ENCODE measurements at places on chromosomes 12 and 14.

DNA sequence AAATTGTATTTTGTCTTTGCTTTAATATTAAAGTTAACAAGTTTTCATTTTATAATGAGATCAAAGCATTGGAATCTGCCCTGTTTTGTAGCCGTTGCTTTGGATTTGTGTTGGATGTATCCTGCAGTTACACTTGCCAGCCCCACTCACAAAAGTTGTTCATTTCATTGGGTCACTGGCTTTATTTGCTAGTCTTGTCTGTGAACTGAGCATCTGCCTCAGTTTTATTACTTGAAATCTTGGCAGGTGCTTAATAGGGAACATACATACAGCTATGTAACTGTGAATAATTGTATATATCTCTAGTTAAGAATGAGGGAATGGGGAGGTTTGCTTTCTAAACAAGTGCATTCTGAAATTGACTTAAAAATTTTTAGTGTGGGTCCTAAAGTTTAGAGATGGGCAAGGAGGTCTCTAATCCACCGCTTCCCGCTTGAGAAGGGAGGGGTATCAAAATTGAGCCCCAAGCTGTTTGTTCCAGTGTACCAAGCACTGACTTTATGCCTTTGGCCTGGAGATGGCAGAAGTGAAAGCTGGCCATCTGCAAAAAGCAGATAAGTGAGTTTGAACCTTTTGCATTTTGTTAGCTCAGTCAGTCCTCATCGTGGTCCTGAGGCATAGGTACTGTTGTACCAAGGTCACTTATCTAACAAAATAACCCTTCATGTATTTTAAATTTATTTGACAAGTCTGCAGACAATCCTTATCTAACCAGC, 9.3 kb downstream of the EIF5 start:
- DNase-seq, result no peak

DNA sequence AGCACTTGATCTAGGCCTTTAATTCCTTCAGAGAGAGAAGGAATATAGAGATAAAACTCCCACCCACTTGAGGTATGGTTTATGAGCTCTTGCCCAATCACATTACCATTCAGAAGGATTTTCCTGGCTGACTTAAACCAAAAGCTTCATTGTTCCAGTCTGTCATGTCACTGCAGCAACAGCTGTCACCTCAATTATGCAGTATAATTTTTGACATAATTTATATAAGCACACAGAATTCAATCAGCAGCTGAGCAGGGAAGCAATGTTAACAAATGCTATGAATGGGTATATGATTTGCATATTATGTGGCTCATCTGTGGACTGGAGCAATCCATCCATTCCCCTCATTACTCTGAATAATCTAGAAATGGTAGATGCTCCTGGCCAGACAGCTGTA, 40.3 kb downstream of the CBX5 start:
- DNase-seq, result no peak

GRCh38 chr14:52003324-52003723, 14.0 kb downstream of the RTRAF start:
- no peak for DNase-seq

- no peak for DNase-seq
These were observed 138.6 kb downstream of the PAWR start for GRCh38 chr12:79552192-79552591.

DNA sequence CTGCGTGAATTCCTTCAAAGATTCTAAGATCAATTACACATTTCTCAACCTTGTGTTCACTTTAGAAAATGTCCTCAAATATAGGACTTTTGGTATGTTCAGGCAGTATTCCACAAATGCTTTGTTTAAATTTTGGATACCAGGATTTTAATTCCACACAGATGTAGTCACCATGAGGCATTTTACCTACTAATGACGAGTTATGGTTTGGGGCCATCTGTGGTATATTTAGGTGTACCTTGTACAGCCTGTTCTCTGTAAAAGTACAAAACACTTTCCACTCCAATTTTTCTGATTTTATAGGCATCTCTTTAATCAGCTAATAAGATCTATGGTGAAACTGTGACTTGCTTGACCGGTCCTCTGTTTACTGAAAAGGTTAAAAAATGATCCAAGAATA, 275.7 kb upstream of the PRICKLE1 start:
- DNase-seq, result no peak

DNA sequence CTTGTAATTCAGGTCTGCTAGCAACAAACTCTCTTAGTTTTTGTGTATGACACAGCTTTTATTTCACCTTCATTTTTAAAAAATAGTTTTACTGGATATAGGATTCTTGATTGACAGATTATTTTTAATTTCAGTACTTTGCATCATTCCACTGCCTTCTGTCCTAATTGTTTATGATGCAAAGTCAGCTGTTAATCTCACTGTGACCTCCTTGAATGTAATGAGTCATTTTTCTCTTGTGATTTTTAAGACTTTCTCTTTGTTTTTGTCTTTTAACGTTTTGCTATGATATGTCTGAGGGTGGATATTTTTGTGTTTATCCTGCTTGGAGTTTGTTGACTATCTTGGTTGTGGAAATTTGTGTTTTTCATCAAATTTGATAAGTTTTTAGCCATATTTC, 126.3 kb upstream of the FBXO33 start:
- no peak for DNase-seq

DNA sequence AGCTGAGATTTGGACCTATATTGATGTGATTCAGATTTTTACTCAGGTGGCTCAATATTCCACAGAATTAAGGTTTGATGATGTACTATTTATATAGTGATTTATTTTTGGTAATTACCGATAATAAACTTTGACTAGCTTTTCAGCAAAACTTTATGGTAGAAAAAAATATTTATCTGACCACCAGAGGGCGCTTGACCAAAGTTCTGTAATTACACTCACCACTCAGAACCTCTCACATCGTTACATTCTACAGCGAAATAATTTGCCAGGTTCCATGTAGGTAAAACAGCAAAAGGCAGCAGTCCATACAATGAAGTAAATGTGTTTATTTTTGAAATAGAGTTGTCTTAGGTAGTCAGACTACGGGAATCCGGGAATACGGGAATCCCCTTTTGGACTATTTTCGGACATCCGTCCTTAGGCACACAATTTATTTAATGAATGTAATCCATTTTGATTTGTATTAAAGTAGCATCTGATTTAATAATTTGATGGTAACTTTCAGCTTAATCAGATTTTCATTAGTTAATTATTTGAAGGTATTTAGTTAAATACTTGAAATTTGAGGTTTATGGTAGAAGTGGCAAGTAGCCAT, 143.0 kb upstream of the DDHD1 start:
- DNase-seq, result no peak

- no peak for DNase-seq
These were observed 70.1 kb downstream of the SLC6A15 start for GRCh38 chr12:84842406-84843013.

GRCh38 chr12:56086096-56086495, 6.1 kb downstream of the ERBB3 start:
- no peak for DNase-seq

DNA sequence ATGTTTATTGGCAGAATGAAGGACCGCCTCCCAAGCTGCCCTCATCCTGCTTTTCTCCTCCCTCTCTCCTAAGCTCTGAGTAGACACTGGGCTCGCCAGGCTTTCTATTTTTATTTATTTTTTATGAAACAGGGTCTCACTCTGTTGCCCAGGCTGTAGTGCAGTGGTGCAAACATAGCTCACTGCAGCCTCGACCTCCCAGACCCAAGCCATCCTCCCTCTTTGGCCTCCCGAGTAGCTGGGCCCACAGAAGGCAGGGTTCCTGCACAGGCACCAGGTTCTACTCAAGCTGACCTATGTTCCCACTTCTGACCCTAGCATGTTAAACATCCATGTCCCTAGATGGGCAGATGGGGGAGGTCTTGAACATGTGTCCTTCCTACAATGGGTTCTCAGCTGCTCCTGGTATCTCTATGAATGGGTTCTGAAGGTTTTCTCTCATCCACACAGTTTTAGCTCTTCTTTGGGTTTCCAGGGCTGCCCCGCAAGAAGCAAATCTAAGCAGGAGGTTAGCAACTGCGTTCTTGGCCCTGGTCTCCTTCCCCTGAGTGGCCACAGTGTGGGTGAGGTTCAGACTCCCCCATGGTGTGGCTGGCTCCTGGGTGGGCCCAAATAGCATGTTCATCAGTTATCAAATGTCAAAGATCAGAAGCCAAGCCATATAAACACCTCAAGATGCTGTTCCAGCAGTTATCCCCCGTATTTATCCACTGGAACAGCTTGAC, 167.3 kb downstream of the ZFP36L1 start:
- no peak for DNase-seq

DNA sequence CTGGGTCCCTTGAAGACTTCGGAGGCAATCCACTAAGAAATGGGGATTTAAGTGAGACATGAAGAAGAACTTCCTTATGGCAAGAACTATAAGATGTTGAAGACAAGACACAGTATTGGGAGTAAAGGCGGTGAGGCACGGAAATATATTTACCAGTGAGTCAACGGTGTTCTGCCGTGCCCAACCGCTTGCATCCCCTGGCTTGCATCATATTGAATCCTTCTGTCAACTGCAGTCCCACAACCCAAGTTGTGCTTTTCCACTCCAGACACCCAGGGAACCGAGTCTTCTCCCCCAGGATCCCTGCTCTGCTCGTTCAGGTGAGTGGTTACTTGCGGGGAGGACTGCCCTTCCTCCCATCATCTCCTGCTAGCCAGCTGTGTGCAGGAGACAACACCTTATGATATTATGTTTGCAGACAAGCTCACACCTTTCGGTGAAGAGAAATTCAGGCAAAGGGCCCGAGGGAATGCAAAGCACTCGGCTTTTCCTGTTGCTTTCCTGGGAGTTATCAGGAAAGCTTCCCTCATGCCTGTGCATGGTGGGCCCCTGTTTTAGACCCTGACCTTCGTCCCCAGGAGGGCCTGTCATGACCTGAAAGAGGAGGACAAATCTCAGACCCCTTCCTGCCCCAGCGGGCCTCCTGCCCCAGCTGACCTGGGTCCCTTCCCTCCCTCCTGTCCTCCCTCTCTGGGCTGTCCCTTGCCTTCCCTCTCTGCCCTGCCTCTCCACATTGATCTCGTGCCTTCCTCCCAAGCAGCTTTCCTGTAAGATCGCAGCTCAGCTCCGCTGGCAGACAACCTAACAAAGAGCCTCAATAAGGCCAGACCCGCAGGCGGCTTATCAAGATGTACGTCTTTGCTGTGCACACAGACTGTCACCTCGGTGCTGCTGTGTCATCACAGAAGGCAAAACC, 4.3 kb upstream of the LRTM2 start:
- no peak for DNase-seq

GRCh38 chr14:106436310-106436905, 910.0 kb downstream of the TMEM121 start:
- no peak for DNase-seq

GRCh38 chr14:75301666-75302325, 23.2 kb downstream of the FOS start:
- no peak for DNase-seq

DNA sequence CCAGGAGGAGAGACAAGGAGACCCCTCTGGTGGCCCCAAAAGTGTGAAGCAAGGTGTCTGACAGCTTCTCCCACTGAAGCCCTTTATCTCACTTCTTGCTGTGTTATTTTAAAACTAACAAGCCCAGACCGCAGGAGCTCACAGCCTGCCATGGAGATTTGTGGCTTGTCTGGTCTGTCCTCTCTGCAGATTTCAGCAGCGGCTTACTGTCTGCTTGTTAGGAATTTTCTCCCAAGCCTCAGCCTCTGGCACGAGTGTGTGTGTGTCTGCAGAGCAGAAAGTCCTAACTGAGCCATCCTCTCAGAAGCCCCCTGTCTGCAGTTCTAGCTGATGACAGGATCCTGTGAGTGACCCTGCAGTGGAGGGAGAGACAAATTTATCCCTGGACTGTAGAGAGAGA, 87.9 kb upstream of the HSPB8 start:
- no peak for DNase-seq

- no peak for DNase-seq
These were observed 23.9 kb upstream of the C12orf42 start for GRCh38 chr12:103519632-103520031.

DNA sequence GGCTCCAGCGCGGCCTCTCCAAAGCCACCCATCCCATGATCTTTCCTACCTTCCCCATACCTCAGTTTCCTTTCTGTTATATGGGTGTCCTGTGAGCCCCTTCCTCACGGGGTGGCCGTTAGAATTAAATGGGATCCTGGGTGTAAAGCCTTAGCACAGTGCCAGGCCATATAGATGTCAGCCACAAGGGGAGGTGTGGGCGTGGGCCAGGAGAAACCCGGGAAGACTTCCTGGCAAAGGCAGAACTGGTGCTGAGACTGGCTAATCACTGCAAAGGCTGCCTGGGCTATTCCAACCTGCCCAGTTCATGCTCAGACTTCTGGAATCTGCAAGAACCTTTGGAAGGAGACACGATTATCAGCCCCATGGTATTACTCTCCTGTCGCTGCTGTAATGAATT, 11.0 kb upstream of the NCOR2 start:
- DNase-seq, result no peak

DNA sequence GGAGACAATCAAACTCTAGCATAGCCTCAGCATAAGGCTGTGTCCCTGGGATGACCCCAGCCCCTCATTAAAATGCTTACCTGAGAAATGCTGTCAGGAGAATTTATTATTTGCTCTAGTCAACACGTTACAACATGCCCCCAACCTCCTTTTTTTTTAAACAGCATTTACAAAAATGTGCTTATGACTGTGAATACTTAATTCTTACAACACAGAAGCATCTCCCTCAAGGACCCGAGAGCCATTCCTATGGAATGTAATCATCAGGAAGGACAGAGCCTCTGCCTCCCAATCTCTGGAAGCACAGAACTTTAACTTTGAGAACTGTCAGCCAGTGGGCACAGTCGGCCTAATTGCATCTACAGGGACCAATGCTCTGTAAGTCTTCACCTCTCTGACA, 136.6 kb upstream of the OVCH1 start:
- no peak for DNase-seq

GRCh38 chr12:5437182-5437583, 5.3 kb downstream of the NTF3 start:
- no peak for DNase-seq

DNA sequence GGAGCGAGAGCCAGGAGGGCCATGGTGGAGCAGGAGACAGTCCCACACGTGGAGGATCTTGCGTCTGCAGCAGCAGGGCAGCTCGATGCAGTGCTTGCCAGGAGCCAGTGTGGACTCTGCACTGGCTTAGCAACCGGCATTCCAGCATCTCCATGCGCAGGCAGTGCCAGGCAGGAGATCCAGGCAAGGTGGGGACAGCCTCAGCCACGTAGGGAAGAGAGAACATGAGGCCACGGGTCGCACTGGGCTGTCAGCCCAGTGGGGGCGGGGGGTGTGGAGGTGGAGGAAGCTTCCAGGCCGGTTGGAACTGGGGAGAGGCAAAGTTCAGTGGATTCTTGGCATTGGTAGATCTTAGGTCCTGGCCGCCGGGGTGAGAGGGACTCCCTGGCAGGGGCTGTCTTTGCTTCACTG, 121.0 kb upstream of the EVL start:
- no peak for DNase-seq

DNA sequence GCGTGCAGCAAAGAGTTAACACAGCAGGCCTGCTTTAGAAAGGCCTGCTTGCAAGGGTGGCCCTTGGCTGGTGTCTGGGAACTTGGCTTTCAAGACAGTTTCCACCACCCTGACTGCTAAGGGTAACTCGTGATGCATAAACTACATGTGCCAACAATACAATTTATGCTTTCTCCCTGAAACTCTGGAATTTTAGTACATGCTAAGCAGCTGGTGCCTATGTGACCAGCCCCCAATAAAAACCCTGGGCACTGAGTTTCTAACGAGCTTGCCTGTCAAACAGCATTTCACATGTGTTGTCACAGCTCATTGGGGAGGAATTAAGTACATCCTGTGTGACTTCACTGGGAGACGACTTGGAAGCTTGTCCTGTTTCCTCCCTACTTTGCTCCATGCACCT, 133.1 kb downstream of the SLC5A8 start:
- no peak for DNase-seq
